ENCODE measurements at places on chromosomes 2 and 18.

DNA sequence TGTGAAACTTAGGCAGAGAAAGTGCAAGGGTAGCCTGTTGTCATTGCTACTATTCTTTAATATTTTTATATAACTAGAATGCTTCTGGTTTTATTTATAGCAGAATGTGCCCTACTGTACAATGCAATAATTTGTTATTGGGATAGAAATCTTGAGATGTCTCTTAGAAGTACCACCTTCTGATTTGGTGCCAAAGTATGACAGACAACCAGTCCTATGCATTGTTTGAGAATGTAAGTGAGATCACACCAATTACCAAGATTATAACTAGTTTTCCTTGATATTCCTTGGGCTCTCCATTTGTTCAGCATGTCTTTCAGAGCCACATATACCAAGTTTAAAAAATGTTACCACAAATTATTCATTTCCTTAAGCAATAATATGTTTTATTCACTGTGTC is 399.7 kb downstream of the CPS1 start:
- no peak for DNase-seq

GRCh38 chr2:197161774-197162173 is 148.8 kb downstream of the ANKRD44 start:
- DNase-seq = peak; percentile 25

GRCh38 chr18:77647472-77647871 is 397.8 kb downstream of the GALR1 start:
- DNase-seq = no peak

DNA sequence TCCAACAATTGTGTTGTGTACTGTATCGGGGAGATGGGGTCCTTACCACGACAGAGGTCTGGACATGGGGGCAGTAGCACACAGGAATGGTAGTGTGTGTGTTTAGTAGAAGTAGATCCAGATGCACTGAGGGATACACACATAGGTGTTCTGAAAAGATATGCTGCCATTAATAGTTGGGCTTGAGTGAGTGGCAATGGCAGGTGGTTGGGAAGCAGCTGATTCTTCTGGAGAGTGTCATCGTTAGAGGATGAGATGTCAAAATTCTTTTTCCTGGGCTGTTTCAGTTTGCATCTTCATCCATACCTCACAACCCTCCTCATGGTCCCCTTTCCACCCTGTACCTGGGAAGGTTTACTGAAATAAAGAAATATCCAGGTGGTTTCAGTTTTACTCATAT is 66.6 kb downstream of the UGGT1 start:
- DNase-seq = no peak

DNA sequence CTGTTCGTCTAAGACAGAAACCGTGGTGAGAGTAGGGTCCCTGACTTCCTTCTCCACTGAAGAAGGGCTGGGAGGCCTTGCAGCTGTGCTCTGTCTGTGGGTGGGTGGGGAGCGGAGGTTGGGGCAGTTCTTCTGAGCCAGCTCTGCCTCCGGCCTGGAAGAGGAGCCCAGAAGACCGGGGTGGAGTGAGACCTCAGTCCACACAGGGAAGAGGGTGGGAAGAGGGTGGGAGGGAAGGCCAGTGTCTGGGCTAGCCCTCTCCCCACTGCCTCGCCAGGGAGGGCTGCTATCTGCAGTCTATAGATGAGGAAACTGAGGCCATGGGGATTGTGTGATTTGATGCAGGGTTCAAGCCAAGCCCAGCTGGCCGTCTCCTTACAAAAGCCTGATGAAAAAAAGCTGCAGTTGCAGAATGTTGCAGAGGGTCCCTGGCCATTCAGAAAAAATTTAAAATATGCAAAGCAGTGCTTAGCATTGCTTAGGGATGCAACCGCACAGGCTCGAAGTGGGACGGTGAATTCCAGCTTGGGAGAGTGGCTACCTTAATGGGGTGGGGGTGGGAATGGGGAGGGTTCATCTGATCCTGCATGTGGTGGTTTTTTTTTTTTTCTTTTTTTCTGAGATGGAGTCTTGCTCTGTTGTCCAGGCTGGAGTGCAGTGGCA is 181.6 kb upstream of the HS6ST1 start:
- peak; percentile 5 for DNase-seq

DNA sequence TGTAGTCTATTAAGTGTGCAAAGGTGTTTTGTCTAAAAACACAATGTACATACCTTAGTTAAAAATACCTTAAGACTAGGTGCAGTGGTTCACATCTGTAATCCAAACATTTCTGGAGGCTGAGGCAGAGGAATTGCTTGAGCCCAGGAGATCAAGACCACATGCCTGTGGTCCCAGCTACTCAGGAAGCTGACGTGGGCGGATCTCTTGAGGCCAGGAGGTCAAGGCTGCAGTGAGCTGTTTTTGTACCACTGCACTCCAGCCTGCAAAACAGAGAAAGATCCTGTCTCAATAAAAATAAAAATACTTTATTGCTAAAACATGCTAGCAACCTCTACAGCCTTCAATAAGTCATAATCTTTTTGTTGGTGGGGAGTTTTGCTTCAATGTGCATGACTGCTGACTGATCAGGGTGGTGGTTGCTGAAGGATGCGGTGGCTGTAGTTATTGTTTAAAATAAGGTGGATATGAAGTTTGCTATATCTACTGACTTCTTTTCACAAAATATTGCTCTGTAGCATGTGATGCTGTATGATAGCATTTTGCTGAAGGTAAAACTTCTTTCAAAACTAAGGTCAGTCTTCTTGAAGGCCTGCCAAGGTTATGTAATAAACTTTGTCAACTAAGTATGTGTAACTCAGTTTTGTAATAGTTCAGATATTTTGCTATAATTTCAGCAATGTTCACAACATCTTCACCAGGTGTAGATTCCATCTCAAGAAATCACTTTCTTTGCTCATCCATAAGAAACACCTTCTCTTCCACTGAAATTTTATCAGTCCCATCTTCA is 1238.0 kb upstream of the NRXN1 start:
- DNase-seq = no peak

DNA sequence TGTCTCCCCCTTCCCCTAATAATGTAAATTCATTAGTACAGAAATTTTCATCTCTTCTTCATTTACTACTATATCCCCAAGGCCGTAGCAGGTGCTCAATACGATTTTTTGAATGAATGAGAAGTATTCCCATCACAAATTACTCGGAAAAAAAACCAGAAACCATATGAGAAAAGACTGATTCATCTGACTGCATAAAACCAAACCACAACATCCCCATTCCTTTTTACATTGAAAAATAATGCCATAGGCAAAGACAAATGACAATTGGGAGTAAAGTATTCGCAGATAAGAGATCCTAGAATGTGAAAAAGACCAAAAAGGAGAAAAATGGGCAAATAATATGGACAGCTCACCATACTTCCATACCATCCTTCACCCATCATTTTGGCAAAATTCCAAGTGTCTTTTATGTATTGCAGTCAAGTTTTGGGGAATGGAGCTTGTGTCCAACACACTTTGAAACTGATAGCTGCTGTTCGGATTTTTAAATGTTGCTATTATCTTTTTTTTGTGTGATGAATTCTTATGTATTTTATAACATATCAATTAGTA is 1.5 kb downstream of the ZC3H8 start:
- peak; percentile 12 for DNase-seq

GRCh38 chr2:11535899-11536344 is 2.1 kb downstream of the GREB1 start:
- no peak for DNase-seq

GRCh38 chr2:128777196-128778035 is 458.7 kb upstream of the HS6ST1 start:
- no peak for DNase-seq

DNA sequence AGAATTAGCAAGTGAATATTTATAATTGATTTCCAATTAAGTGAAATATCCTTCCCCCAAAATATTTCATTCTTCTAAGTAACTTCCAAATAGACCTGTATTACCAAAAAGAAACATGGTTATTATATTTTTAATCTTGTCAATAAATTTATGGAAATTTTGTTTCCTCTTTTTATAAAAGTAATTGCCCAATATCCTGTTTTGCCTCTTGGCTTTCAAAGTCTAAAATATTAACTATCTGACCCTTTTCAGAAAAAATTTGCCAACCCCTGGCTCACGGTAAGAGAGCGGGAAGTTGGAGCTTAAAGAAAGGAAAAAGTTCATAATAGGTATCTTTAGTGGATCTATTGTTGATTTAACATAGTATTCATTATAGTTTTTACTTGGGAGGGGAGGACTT is 20.4 kb upstream of the SANBR start:
- no peak for DNase-seq

DNA sequence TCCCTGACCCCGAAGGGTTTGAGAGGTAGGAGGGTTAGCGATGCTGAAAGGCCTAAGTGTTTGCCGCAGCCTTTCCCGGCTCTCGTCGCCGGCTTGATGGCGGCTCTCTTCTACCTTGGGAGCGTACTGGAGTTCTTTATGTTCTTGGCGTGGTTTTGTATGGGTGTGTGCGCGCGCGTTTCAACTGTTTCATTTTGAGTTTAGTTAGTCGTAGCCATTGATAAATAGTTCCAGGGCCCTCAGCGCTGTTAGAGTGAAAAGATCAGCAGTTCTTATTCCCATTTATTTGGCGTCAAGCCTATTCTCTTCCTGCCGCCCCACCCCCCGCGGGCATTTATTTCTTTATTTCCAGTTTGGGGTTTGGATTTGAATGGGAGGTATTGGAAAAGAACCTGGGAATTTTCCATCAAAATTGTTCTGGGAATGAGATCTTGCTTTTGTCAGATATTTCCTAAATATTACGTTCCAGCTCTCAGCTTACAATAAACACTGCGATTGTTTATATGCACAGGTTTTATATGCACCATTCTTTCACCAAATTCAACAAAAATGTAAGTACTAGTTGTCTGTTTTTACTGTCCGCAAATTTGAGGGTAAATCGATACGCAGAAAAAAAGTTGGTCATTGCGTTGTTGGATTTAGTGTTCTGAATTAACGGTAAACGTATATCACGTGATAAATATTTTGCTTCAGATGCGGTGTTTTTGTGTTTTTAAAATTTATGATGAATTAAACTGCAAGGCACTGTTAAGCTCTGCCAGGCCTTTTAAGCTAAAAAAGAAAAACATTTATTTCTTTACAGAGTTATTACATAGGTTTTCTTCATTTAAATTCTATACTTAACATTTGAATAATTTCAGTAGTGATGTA is 954 bp downstream of the CCNT2 start:
- peak; percentile 49 for DNase-seq

GRCh38 chr2:113337809-113338208 is 59.1 kb upstream of the PAX8 start:
- DNase-seq = no peak

DNA sequence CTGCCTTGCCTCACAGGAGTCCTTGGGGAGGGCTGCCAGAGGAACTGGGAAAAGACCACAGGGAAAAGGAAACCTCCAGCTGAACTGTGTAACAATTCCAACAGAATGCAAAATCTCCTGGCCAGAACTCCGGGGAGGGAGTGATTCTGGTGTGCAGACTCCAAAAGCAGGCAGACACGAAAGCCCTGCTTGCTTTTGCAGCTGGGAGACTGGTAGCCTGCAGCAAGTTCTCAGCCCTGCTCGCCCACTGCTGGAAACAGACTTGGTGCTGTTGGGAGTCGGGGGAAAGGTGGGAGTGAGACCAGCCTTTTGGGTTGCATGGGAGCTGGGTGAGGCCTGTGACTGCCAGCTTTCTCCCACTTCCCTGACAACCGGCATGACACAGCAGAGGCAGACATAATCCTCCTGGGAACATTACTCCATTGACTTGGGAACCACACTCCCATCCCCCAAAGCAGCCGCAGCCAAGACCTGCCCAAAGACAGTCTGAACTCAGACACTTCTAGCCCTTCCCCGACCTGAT is 26.0 kb upstream of the NMI start:
- DNase-seq = peak; percentile 30

- DNase-seq = peak; percentile 49
These were observed 825.1 kb downstream of the SLC4A3 start for GRCh38 chr2:220452561-220452960.

DNA sequence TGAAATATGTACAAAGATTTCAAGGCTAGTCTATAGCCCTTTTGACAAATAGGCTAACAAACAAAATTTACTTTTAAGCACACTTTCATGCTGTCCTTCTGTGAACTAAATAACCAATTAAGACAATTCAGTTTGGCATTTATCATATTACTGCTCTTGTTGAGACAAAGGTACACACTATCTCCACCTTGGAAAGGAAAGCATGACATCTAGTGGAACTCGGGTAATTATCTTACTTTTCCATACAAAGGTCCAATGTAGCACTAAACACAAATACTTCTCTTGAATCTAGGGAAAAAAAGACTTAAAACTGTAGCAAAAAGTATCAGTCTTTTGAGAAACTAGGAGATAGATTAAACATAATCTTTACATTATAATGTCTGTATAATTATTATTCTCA is 125.0 kb upstream of the CD226 start:
- peak; percentile 49 for DNase-seq

GRCh38 chr2:230870544-230871360 is 6.0 kb downstream of the ITM2C start:
- peak; percentile 18 for DNase-seq

DNA sequence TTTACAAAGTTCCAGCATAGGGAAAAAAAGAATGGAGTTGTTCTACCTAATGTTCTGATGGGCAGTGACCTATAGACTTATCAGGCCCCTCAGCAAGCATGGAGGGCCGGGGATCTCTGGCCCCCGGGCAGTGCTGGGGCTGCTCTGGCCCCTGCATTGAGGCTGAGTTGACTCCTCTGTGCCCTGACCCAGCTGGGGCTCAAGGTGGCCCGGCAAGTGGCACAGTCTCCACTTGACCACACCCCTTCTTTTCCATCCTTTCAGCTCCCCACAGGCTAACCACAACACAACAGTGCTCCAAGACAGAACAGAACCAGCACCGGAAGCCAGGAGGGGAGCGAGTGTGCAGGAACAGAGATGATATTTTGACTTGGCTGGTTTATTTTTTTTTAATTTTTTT is 19.9 kb downstream of the TOGARAM2 start:
- DNase-seq = no peak

GRCh38 chr18:34783501-34783900 is 73.4 kb downstream of the DTNA start:
- peak; percentile 57 for DNase-seq

DNA sequence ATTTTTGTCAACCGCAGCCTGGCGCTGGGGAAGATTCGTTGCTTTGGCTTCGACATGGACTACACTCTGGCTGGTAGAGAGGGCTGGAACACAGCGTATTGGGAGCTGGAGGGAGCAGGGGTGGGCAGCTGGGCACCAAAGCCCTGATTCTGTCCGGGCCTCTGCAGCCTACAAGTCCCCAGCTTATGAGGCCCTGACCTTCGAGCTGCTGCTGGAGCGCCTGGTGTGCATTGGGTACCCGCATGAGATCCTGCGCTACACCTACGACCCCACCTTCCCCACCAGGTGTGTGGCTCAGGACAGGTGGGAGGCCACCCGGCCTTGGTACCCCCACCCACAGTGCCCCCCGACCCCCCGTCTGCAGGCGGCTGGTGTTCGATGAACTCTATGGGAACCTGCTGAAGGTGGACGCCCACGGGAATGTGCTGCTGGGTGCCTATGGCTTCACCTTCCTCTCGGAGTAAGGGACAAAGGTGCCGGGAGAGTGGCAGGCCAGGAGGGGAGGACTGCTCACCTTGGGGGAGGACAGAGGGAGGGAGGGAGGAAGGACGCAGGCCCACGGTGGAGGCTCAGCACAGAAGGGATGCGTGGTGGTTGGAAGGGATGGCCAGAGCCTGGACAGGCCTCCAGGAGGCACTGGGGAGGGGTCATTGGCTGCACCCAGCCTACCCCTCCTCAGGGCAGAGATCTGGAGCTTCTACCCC is 1.2 kb downstream of the NT5DC4 start:
- DNase-seq = no peak

Data from EH (cell line).